ENCODE measurements at places on chromosomes 7 and 10.

DNA sequence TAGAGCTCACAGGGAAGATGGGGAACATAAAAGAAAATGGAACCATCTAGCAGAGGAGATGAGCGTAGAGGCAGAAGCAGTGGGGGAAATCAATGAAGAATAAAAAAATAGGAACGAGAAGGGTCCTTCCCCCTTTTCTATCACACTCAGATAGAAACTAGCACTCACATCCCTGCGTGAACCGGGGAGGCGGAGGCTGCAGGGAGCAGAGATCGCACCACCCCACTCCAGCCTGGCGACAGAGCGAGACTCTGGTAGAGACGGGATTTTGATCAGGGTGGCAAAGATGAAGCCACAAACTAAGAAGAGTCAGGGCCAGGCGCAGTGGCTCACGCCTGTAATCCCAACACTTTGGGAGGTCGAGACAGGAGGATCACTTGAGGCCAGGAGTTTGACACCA, 64.7 kb upstream of the ECHDC3 start:
- DNase-seq, result no peak

DNA sequence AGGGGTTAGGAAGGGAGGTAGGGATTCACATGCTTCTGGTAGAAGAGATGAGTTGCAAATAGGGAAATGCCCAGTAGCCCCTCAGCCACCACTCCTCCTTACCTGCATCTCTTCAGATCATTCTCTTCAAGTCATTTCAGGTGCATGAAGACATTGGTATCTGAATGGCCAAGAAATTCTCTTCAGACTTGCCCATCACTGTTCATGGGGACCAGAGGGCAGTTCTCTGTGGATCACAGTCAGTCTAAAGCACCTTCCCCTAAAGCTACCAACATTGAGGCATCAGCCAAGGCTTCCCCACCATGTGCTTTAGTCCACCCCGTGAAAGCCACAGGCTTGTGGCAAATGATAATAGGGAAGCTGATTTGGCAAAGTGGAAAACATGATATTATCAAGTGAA, 319.4 kb upstream of the ZNF32 start:
- no peak for DNase-seq

DNA sequence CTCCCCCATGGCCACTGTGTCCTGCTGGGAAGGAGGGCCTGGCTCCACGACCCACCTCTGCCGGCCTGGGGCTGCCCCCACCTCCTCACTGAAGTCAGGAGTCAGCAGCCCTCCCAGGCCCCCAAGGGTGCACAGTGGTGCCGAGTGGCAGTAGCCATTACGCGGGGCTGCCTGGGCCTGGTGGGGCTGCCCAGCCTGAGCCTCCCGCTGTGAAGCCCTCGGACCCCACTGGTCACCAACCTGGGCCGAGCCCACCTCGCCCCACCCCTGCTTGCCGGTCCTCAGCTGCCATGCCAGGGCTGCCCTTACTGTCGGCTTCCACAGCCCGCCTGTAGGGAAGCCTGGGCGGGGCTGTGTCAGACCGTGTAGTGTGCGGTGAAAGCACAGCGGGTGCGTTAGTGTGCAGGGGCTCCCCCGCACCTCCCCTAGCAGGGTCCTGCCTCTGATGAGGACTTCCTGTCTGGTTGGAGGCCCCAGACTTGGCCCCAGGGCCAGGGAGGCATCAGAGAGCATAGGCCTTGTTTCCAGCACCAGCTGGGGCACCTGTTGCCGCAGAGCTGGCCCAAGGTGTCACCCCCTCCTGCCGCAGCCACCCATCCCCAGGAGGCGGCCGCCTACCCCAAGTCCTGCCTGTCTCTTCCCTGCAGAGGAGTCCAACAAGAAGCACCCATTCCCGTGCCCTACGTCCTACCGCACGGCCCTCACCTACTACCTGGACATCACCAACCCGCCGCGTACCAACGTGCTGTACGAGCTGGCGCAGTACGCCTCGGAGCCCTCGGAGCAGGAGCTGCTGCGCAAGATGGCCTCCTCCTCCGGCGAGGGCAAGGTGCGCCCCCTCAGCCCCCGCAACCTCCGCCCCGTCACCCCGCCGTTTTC, 10.0 kb downstream of the TMEM120A start:
- DNase-seq, result no peak

DNA sequence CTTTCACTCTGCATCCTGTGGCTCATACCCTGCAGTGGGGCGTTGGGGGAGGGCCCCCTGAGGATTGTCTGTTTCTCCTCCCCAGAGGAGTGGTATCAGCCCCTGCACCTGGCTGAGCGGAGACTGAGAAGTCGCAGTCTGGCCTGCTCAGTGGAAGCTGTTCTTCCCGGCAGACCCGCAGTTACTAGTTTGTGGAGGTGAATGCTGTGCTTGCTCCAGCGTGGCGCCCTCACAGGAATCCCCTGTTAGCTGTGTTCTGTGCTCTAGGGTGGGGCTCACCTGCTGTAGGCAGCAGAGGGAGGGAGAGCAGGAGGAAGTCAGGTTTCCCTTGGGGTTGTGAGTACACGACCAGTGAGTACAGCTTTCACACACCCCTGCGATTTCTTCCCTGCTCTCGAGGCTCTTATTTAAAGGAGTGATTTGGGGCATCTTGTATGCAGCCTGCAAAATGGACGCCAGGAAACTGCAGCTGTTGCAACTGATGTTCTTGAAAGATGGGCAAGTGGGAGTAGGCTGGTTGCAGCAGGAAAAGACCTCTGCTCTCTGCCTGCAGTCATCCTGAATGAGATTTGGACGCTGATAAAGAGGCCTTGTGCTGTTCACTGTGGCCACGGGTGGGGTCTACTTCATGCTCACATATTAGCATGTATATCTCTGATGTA, 66.4 kb downstream of the HK1 start:
- no peak for DNase-seq

DNA sequence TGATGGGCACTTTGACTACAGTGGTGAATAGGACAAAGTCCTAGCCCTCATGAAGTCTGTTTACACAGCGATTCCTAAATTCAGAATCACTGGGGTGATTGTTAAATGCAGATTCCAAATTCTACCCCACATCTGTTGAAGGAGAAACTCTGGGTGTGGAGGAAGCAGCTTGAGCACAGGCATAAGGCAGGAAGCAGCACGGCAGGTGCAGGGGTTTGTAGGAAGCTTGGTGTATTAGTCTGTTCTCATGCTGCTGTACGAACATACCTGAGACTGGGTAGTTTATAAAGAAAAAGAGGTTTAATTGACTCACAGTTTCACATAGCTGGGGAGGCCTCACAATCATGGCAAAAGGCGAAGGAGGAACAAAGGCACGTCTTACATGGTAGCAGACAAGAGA, 5.1 kb downstream of the AKR1E2 start:
- no peak for DNase-seq

DNA sequence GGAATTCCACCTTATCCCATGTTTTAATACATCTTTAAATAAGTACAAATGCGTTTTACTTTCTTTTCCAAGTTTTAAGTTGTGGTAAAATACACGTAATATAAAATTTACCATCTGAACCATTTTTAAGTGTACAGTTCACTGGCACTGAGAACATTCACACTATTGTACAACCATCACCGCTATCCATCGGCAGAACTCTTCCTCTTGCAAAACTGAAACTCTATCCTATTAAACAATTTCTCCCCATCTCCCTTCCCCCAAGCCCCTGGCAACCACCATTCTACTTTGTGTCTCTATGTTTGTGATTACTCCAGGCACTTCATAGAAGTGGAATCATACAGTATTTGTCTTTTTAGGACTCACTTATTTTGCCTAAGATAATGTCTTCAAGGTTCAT, 33.8 kb downstream of the HIP1 start:
- no peak for DNase-seq

DNA sequence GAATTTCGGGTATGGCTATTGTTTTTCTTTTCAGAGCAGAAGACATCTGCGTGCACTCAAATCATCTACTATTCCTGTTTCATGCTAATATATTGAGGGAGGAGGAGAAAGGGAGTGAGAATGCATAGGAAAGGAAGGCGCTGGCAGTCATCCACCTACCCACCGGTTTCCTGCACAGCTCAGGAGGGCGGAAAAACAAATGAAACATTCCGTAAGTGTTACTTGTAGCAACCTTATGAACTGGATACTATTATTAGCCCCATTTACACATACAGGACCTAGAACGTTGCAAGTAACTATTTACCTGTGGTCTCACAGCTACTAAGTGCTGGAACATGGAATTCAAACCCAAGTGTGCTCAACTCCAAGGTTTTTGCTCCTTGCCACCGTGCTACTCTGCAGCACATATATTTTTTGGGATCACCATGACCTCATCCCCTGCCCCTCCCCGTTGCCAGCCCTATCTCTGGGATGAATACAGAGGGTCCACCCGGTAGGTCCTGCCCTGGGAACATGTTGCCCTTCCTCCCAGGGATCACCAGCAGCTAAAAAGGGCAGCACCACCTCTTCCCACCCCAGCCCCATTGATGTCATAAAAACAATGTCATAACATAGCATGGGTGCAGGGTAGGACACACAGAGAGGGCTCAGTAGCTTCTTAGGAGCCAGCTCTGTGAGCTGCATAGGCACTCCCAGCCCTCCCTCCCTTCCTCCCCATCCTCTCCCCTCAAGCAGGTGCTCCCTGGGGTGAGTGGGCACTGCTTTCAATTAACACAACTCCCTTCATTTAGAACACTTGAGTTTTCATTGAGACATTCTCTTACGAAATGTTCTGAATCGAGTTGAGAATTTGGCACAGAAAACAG, 16.9 kb downstream of the GFRA1 start:
- no peak for DNase-seq
